ENCODE measurements at places on chromosomes 12 and 14. TPM values are rescaled to one million over a fixed set of nuclear protein-coding genes. Genes with fewer than 3 reads are reported as not detected.
A peak's percentile ranks its signal among the peaks of the same experiment; 100 is the strongest.

The SRRM4 gene
- total RNA-seq = 0.44 TPM

The LRRC43 gene
- 2.9 TPM for total RNA-seq

The IL22 gene
- total RNA-seq = not detected

The KCNH5 gene
- total RNA-seq = 4.1 TPM

The OVCH1 gene
- total RNA-seq = 0.43 TPM

The SMCO3 gene
- not detected for total RNA-seq

The PDE3A gene
- total RNA-seq = 1.8 TPM

The PPP1R1A gene
- total RNA-seq = 12.5 TPM

The ANO2 gene
- total RNA-seq = 28.5 TPM

The GYS2 gene
- total RNA-seq = not detected

The MEG3 gene
- total RNA-seq = 5.0 TPM

GRCh38 chr14:53151523-53152183 is 1.5 kb downstream of the DDHD1 start:
- no peak overlapping the region for H3K27ac ChIP-seq
- H3K4me1 ChIP-seq = no peaks in the 10 kb centered on the region
- peak overlapping the region; percentile 90 for H3K4me3 ChIP-seq
- DNase-seq = peak; percentile 78
- no peaks in the 10 kb centered on the region for H3K27me3 ChIP-seq

GRCh38 chr12:79411791-79412190 is 279.0 kb downstream of the PAWR start:
- H3K27ac ChIP-seq = no peak overlapping the region
- no peaks in the 10 kb centered on the region for H3K36me3 ChIP-seq
- no peaks in the 10 kb centered on the region for H3K27me3 ChIP-seq
- DNase-seq = no peak

- no peak overlapping the region for H3K4me3 ChIP-seq
- no peaks in the 10 kb centered on the region for H3K4me1 ChIP-seq
- no peak overlapping the region for H3K27ac ChIP-seq
- no peaks in the 10 kb centered on the region for H3K36me3 ChIP-seq
These were observed 19.3 kb downstream of the CPNE8 start for GRCh38 chr12:38886064-38886463.

DNA sequence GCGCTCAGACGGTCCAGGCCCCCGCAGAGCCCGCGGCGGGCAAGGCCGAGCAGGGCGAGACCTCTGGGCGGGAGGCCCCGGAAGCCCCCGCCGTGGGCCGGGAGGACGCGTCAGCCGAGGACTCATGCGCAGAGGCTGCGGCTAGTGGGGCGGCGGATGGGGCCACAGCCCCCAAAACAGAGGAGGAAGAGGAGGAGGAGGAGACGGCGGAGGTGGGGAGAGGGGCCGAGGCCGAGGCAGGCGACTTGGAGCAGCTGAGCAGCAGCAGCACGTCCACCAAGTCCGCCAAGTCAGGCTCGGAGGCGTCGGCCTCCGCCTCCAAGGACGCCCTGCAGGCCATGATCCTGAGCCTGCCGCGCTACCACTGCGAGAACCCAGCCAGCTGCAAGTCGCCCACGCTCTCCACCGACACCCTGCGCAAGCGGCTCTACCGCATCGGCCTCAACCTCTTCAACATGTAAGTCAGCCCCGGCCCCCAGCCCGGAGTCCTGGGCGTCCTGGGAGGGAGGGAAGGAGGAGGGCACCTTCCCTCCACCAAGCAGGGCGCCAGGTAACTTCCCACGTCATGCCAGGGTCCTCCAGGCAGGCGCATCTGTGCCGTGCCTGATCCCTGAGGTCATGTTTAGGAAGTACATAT is 72.4 kb downstream of the IQSEC3 start:
- no peaks in the 10 kb centered on the region for H3K36me3 ChIP-seq
- no peaks in the 10 kb centered on the region for H3K4me1 ChIP-seq
- H3K27me3 ChIP-seq = peaks cover 11% of the 10 kb centered on the region
- no peak overlapping the region for H3K4me3 ChIP-seq

DNA sequence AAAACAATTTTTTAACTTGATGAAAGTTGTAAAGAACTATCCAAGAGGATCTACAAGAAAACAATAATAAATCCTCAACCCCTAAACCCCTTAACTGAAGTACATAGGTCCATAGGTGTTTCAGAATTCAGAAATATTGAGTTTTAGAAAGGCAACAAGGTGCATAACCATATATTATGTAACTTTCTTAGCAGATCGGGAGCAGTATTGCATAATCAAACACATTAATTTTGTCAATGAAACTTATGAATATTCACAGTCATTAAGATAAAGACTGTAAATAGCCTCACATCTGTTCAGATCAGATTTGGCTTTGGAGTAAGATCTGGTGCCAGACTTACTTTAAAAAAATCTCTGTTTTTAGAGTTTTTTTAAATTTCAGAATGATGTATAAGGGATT is 647.1 kb upstream of the FLRT2 start:
- peaks cover 6% of the 10 kb centered on the region for H3K4me1 ChIP-seq
- H3K27ac ChIP-seq = no peak overlapping the region
- no peaks in the 10 kb centered on the region for H3K27me3 ChIP-seq
- no peak for DNase-seq
- H3K36me3 ChIP-seq = no peaks in the 10 kb centered on the region

DNA sequence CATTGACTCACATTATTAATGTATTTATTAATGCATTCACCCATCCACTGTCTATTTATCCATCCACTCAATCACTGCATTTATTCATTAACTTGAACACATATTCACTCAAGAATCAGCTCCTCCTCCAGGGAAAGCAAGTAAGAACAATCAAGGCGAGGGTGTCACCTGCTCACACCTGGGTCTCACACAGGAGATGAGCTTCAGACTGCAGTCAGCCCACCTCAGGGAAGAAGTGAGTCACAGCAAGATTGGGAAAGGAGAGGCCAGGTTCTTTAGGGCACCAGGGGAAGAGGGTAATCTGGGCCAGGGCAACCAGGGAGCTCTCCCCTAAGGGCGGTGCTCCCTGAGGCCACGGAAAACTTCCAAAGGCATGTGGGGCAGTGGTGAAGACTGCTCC is 367.3 kb downstream of the BCL11B start:
- no peak overlapping the region for H3K27ac ChIP-seq
- H3K4me3 ChIP-seq = no peak overlapping the region
- H3K27me3 ChIP-seq = no peaks in the 10 kb centered on the region
- peaks cover 6% of the 10 kb centered on the region for H3K4me1 ChIP-seq
- no peak for DNase-seq

DNA sequence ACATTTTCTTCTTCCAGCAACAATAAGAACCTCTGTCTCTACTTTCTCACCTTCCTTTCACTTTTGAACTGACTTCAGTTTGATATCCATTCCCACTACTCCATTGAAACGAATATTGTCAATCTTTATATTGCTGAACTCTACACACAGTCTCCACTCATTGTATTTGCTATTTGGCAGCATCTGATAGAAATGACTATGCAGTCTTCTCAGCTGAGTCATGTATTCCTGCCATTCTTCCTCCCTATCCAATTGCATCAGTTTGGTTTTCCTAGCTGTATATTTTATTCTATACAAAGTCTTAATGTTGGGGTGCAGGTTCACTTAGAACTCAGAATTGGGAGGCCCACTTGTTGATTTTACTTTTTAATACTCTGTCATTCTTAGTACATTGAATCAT is 107.5 kb upstream of the CPNE8 start:
- no peak overlapping the region for H3K4me3 ChIP-seq
- H3K27me3 ChIP-seq = no peaks in the 10 kb centered on the region
- no peak overlapping the region for H3K27ac ChIP-seq

DNA sequence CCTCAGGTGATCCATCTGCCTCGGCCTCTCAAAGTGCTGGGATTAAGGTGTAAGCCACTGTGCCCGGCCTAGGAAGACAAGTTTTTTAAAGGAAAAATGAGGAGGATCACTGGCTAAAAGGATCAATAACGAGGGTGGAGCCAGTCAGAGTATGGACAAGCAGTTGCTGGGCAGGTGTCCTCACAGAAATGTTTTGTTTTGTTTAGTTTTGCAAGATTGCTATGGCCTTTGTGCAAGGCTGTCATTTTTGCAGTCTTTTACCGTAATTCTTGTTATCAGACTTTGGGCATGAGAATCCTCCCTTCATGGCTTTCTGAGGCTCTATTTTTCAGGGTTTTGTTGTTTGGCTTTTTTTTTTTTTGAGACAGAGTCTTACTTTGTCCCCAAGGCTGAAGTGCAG is 11.9 kb upstream of the METAP2 start:
- no peak overlapping the region for H3K27ac ChIP-seq
- no peaks in the 10 kb centered on the region for H3K27me3 ChIP-seq
- no peaks in the 10 kb centered on the region for H3K4me1 ChIP-seq
- H3K4me3 ChIP-seq = no peak overlapping the region
- DNase-seq = no peak
- no peaks in the 10 kb centered on the region for H3K36me3 ChIP-seq

DNA sequence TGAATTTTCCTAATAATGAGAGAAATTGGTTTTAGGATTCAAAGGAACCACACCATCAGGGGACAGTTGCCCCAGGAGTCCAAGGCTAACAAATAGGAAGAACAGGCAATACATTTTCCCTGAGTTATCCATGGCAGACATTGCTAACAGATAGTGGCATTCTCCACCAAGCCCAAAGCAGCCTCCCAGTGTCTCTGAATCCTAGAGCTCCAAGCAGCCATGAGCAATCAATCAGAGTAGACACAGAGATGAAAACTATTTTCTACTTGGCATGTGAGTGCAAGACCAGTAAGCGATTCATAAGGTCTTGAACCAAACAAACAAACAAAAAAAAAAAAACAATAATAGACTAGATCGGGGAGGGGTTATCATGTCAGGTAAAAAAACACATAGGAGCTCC is 515.7 kb downstream of the MED13L start:
- DNase-seq = no peak
- H3K27ac ChIP-seq = no peak overlapping the region
- no peak overlapping the region for H3K4me3 ChIP-seq
- no peaks in the 10 kb centered on the region for H3K27me3 ChIP-seq
- no peaks in the 10 kb centered on the region for H3K4me1 ChIP-seq
- H3K36me3 ChIP-seq = no peaks in the 10 kb centered on the region

DNA sequence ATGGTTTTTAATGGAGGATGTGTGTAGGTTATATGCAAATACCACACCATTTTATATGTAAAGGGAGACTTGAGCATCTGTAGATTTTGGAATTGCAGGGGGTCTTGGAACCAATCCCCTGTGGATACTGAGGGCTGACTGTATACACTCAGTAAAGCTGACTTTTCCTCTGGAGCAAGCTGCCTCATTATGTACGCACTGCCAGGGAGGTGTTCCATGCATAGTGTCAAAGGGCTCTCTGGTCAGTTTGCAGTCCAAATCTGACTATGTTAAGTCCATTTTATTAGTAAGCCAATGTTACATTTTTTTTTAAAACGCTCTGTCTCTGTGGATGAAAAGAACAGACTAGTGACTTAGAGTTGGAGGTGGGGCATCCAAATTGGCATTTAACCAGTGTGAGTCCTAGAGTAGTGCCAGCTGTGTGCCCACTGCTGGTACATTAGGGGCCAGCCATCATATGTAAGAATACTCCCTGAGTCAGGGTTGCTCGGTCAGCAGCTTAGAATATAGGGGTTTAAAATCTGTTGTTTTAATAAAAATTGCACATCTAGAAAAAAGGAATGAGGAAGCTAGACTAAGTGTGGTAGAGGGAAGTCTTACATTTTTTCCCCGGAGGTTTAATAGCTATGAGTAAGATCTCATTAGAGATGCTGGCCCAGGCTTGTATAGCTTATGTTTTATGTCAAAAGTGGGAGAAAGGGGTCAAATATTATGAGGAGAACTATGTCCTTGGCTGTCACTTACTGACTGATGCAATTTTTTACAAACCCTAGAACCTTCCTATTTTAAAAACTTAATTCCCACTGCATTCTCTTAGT is 87.0 kb downstream of the TESC start:
- no peaks in the 10 kb centered on the region for H3K4me1 ChIP-seq

DNA sequence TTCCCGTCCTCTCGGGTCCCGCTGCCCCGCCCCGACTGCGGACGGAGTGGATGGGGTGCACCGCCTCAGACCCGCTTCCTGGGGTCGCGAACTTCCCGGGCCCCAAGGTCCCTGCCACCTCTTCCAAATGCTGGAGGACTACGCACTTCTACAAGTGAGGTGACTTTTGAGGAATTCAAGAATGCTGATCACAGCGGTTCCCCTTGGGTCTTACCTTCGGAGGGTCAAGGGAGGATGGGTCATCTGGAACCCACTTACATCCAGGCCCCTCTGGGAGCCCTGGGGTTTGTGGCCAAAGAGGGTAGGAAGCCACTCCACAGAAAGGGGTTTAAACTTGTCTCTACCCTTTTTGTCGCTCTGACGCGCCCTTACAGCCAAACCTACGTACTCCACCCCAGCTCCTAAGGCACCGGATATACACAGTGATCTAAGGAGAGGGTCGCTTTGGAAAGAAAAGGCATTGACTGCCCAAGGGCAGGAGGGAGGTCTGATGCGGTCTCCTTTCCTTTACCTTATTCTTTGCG is 532 bp upstream of the PRKD1 start:
- H3K4me3 ChIP-seq = peak overlapping the region; percentile 76
- no peak overlapping the region for H3K27ac ChIP-seq
- no peaks in the 10 kb centered on the region for H3K36me3 ChIP-seq
- no peak for DNase-seq
